ENCODE measurements at places on chromosomes 12 and 14.

GRCh38 chr14:105061428-105062047 is 3.7 kb downstream of the GPR132 start:
- no peak for DNase-seq

GRCh38 chr12:105736498-105736897 is 402.3 kb downstream of the NUAK1 start:
- peak; percentile 83 for DNase-seq

DNA sequence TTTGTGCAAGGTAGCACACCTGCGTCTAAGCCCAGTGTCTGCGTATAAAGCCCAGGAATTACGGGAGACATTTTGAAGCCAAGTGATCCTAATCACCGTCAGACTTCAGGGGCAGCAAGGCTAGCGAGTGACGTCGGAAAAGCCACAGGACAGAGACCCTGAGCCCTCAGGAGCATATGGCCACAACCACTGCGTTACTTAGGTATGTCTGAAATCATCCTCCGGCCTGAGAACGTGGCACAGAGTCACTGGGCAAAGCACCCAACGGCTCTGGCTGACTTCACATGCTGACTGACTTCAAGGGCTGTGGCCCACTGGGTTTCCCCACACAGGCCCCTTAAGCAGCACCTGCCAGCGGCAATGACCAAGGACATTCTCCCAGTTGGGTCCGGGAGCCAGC is 71.5 kb downstream of the RIMBP2 start:
- no peak for DNase-seq

- DNase-seq: peak; percentile 30
Measured at GRCh38 chr12:31591380-31591901, 505 bp upstream of the DENND5B start.

GRCh38 chr12:28966046-28966780 is 182.9 kb upstream of the FAR2 start:
- no peak for DNase-seq

DNA sequence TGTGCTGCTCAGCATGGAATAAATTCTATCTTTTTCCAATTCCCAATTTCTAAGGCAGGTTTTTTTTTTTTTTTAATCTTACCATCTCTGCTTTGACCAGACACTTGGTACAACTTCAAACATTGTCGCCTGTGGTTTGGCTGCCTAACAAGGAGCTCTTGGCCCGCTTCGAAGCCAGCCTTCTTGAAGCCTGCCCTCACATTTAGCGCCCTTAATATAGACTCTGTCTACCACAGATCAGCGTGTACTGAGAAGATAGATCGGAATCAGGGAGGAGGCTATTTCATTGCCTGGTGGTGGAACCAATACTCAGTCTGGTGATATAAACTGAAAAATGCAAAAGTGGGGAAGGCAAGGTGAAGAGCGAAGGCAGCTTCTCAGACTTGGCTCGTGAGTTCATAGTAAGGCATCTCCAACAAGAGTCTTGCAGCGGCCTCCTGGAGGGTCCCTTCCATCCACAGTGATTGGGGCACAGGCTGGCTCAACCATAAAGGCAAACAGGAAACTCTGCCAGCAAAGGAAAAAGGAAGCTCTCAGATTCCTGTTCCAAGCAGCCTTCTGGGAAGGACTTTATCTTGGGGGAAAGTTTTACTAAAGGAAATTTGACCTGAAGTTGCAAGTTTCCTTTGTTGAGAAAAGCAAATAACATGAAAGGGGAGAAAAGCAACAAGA is 103.2 kb upstream of the BCL2L14 start:
- DNase-seq: no peak

DNA sequence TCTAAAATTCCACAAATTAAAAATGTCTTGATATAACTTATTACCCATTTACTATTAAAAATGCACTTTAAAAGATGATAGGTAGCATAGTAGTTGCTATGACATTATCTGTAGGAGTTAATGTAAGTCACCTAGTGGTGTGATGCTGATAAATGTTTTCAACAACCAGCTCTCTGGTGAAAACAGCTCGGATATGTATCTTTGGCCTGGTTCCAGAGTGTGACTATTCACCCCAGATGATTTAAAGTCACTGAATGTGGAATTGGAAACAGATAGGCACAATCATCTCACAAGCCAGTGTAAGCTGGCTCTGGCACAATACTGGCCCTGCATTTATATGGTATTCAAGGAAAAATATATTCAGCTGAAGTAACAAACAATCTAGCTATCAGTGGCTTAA is 9.2 kb upstream of the CCDC196 start:
- DNase-seq: no peak

DNA sequence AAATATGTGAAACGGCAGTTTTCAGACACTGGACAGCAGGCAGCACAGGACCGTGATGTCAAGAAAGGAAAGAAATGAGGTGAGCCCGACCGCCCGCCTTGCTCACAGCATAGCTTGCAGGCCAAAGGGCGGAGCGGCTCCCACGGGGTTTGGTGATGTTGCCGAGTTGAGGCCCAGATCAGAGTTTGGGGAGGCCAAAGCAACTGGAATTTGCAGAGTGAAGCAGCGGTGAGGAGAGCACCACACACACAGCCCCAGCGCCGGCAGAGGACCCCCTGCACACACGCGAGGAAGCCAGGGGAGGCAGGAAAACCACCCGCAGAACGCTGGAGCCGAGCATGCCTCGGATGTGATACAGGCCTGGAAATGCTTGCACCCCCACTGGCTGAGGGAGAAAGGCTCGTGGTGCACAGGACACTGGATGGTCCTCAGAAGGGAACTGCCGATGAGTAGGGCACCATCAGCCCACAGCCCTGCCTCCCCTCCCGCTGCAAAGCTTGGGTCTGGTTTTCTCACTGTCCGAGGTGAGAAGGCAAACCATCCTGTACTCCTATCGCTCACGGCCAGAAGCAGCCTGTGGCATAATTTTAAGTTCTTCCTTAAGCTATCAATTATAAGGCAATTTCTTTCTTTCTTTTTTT is 25.7 kb upstream of the PLD4 start:
- no peak for DNase-seq

GRCh38 chr12:10197879-10198278 is 14.8 kb upstream of the GABARAPL1 start:
- no peak for DNase-seq

- DNase-seq: no peak
Measured at GRCh38 chr12:51009056-51009440, 17.1 kb downstream of the SLC11A2 start.

GRCh38 chr14:68785534-68786490 is 7.1 kb downstream of the ZFP36L1 start:
- no peak for DNase-seq

DNA sequence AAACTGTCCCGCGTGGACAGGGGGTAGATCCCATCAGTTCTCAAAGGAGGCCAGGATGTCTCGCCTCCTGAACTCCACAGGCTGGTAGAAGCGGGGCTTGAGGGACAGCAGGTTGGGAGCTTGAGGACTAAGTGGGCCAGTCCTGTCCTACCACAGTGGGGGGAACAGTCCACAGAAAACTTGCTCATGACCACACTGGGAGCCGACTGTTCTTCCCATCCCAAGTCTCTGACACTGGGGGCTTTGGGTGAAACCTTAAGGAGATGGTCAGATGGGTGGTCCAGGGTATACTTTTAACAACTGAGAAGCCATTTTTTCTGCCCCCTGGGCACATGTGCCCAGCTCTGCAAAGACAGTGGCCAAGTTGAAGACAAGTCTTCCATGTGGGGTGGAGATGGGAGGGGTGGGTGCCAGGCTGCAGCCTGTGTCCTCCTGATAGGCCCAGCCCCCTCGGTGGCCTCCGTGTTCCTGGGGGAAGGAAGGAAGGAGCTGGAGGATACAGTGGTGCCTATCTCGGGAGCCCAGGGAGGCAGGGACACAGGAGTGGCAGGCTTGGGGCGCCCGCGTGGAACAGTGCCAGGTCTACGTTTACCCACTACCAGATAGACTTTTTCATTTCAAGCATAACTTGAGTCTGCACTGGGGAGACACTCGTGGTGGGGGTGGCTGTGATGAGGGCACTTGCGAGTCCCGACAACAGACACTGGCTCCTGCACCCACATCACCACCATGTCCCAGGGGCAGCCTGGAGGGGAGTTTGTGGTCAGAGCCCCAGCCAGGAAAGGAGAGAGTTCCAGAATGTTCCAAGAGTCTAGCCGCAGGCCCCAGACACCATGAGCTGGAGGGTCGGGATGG is 14.7 kb downstream of the RHOF start:
- no peak for DNase-seq

- DNase-seq: no peak
Measured at GRCh38 chr12:119147847-119148448, 30.8 kb upstream of the HSPB8 start.

DNA sequence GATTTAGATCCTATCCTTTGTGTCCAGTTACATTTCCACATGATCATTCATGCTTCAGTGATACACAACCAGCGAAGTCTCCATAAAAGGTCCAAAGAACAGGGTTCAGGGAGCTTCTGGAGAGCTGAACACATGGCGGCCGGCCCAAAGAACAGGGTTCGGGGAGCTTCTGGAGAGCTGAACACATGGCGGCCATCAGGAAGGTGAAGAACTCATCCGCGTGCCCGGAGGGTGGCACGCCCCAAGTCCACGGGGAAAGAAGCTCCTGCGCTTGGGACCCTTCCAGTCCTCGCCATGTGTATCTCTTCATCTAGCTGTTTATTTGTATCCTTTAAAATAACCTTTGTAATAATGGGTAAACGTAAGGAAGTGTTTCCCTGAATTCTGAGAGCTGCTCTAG is 91.9 kb upstream of the FLRT2 start:
- DNase-seq: no peak

DNA sequence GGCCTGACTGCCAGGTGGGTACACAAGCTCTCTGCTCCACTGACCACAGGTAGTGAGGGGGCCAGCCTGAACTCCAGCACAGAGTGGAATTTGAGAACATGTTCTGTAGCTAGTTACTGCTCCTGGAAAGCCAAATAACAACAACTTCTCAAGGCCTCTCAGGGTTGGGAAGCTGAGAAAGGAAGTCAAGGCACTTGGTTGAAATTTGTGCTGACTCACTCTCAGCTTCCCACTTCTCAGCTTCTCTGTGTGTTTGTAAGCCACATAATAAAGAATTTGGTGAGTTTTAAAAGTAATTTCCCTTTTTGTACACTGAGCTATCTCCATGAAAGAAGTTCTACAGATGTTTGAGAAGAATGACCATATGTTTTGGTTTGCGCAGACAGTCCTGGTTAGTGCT is 234.9 kb downstream of the KTN1 start:
- DNase-seq: no peak

DNA sequence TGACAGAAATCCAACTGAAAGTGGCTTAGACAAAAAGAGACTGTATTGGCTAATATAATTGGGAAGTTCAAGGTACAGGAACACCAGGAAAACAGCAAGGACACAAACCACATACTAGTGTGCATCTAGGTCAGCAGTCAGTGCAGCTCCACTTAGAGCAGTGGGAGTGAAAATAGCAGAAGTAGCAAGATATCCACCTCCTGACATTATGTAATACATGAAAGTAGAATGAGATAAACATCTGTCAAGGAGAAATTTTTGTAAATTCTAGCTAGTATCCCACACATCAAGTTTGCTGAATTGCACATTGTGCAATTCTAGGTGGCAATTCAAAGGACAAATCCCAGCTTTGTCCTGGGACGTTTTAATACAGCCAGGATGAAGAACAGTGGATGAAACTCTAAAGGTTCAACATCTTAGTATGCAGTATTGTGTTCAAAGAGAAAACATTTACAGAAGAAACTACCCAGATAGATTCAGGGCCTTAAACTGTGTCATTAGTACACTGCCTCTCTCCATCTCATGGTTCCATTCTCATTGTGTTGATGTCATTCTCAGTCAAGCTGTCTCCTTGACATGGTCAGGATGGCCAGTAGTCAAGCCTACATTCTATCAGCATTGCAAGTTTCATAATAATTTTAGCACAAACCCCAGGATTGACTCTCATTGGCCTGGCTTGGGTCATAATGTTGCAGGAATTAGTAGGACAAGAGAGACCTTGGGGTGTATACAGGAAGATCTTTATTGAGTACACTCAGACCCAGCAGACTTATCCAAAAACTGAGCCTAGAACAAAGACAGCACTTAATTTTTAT is 56.8 kb downstream of the SDR9C7 start:
- no peak for DNase-seq

GRCh38 chr12:108309674-108310312 is 29.3 kb downstream of the CMKLR1 start:
- DNase-seq: no peak

- DNase-seq: no peak
Measured at GRCh38 chr14:79551523-79551922, 659.8 kb downstream of the DIO2 start.

DNA sequence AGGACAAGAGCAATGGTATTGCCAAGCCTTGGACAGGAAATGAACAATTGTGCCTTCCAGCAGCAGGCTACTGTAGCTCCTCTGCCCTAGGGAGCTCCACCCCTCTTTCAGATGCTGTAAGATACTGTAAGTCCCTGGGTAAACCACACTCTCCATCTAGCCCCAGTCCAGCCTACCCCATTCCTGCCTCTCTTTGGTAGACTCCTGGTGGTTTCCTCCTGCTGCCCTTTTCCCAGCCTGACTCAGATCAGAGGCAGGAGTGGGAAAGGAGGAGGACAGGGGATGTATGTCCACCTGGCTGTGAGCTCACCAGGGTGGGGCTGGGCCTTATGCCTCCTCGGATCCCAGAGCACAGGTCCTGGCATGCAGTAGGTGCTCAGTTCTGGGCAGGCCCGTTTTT is 174.6 kb downstream of the ESRRB start:
- DNase-seq: no peak

DNA sequence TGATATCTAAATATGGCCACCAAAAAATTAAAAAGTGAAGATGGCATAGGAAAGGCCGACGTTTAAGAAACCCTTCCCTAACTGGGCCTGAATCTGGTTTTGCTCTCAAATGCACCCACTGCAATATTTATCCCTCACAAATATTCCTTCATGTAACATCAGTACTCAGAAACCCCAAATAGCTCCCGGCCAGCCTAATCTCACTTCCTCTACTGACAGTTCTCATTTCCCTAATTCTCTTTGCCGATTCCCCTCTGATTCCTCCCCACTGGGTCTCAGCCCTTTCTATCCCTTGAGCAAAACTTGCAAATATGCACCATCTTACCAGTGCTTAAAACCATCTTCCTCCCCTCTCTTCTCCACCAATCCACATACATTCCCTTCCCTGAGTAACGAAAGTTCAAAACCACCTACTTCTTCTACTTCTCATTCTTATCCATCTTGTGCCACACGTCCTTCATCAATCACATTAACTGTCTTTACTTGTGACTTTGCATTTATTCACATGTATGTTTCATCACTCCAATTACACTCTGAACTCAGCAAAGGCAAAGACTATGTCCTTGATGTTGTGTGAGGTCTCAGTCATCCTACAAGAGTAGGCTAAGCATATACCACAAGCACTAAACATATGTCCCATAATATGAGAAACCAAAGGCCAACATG is 23.1 kb downstream of the KCNK10 start:
- no peak for DNase-seq

GRCh38 chr14:75905147-75905904 is 76.5 kb downstream of the TGFB3 start:
- DNase-seq: no peak

DNA sequence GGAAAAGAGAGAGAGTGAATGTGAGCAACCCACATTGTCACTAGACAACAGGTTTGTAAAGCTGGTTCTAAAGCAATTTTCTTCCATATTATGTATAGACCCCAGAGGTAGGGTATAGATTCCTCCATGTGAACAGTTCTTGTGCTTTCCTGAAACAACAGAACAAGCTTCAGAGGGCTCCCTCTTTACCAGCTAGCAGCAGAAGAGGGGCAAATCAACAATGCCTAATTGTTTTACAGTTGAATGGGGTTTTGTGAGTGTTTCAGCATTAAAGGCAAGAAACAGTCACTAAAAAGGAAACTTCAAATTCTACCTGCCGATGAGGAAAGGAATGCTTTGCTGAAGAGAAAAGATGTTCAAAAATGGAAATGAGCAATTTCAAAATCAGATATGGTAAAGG is 341.2 kb upstream of the KITLG start:
- DNase-seq: no peak

All from NCI-H146 (cell line).